ENCODE measurements at places on chromosomes 11 and 22. TPM values are rescaled to one million over a fixed set of nuclear protein-coding genes. Genes with fewer than 3 reads are reported as not detected.

DNA sequence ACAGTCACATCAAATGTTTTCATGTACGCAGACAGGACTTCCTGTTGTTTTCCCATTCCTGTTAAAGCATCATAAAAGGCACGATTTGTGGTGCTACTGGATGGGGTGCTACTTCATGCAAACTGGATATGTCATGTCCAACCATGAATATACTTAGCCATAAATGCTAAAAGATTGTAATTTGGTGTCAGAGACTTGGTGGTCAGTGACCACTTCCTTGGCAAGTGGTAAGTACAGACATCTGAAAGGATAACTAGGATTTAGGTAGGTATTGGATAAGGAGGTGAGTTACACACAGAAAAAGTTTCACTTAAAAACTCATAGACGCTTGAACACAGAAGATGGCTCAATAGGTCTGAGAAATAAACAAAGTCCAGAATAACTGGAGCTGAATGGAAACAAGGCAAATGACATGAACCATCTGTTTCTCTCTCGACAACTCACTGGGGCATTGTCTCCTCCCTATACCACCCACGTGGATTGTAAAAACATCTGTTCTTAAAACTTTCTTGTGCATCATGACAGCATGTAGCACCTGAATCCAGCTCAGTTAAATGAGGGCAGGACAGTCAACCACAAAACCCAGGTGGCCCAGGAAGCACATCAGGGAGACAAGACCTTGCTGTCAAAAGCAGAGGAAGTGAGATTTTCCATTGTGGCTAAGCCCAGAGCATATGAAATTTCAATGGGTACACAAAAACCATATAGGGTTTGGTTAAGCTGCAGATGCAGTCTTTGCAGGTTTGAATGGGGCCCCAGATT lies 22.1 kb upstream of the IGLL5 start:
- DNase-seq = peak; percentile 66

DNA sequence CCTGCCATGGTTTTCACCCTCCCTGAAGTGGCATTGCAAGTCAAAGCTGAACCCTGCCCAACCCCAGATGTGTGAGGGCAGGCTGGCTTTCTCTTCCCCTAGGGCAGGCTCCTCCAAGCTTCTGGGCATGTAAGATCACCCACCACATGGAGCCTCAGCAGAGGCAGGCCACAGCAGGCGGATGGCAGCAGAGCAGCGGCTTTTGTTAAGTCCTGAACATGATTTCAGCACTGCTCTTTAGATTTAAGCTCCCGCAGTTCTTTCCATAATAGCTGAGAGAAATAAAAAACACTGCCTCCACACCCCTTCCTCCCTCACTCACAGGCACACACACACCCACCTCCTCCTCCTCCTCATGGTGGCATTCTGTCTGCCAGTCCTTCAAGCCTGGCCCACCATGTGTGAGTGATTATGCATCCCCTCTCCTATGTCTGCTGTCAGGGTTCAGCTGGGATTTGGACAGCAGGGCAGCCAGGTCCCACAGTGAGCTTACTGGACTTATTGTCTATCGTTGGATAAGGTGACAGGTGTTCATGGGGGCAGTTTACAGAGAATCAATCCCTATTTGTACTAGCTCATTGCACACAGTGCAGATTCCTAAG lies 5.0 kb upstream of the NTM start:
- DNase-seq = no peak

The GSTT2B gene
- not detected for total RNA-seq

DNA sequence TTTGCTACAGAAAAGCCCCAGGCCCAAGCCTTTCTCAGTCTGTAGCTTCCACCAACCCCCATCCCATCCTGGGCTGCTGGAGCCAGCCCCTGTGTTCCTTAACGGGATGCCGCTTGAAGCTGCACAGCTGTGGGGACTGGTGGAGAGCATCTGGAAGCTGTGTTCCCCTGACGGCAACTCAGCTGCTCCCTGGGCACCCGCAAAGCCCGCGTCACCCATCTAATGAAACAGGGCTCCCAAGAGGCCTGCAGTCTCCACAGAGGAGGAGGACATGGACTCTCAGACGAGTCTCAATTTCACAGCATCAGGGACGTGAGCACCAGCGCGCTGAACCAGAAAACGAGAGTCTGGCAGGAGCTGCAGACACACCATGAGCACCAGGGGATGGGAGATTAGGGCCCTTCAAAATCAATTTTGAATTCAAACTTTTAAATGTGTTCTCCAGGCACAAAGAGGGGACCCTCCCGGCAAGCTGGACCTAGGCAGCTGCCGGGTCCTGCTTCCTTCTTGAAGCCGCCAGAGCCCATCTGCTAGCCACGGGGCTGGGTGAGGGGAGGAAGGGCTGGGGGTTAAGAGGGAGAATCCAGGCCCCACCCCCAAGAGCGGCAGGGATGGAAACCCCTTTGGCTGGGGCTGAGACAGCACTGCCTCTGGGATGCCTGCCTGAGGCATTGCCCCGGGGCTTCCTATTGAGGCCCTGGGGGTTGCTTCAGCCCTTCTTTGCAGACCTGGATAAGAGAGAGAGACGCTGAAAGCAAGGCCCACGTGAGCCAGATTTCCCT lies 21.0 kb downstream of the LMO1 start:
- DNase-seq = no peak

DNA sequence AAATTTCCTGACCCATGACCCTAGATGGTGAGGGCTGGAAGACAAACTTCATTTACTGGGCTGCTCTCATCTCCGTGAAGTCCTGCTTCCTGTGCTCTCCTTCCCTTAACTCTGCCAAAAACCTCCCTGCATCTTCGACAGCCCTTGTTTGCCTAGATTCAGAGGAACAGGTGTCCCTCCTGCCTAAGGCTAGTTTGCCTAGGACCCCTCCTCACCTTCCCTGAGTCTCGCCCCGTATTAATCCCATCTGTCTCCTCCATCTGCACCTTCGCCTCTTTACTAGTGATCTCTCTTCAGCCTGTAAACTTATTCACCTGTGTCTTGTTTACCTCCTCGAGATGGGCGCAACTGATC lies 33.1 kb downstream of the EIF3F start:
- DNase-seq = no peak

The OR6A2 gene
- total RNA-seq = 0.25 TPM

DNA sequence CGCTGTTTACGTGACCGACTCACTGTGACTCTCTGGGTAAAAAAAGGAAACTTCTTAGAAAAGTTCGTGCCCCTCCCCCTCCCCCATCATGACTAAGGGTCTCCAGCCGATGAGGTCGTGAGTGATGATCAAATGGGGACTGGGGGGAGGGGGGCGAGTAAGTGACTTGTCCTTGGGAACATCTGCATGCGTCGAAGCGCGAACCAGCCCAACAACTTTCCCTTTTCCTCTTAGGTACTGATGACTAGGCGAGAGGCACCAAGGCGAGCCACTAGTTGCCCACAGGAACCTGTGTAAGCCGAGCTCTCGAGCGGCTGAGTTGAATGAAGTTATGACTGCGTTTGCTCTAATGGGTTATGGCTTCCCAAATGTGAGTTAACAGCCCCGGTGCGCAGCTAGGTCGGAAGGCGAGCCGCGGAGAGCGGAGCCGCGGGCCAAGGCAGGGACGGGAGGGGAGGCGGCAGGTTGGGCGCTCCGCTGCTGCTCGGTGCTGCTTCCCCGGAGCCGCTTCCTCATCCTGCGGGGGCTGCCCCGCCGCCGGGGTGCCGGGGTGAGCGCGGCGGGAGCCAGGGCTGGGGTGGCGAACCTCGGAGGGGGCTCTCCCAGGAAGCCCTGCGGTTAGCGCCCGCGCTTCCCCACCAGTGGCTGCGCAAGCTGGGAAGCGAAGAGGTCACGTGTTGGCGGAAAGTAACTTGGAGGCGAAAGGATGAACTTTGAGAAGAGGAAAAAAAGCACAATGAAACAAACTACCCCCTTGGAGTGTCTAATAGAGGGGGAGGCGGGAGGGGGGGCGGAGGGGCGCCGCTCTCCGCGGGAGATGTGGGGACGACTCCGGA lies 22.1 kb upstream of the BDNF start:
- peak; percentile 53 for DNase-seq

The IL10RA gene
- 57.1 TPM for total RNA-seq

DNA sequence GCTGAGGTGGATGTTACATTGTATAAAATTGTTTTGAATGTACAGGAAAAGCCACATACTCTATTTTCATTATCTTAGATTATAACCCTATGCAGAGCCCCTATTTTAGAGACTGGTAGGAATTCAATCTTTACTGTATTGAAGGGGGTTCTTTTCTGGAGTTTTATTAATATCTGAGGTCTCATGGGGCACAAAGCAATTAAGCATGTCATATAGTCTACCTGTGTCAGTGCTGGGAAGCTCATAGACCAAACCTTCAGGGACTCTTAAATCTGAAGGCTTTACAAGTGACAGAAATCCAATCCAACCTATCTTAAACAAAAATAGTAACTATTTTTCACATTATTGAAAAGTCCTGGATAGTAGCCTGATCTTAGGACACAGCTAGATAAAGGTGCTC lies 733.7 kb downstream of the NELL1 start:
- DNase-seq = no peak

- no peak for DNase-seq
These were observed 13.6 kb upstream of the TMEM216 start for GRCh38 chr11:61378713-61379313.

- DNase-seq = peak; percentile 14
These were observed 16.2 kb upstream of the RRAS2 start for GRCh38 chr11:14374922-14375830.

GRCh38 chr11:12160680-12161079 lies 50.3 kb downstream of the MICAL2 start:
- DNase-seq = no peak

The CYTH4 gene
- total RNA-seq = 33.1 TPM

DNA sequence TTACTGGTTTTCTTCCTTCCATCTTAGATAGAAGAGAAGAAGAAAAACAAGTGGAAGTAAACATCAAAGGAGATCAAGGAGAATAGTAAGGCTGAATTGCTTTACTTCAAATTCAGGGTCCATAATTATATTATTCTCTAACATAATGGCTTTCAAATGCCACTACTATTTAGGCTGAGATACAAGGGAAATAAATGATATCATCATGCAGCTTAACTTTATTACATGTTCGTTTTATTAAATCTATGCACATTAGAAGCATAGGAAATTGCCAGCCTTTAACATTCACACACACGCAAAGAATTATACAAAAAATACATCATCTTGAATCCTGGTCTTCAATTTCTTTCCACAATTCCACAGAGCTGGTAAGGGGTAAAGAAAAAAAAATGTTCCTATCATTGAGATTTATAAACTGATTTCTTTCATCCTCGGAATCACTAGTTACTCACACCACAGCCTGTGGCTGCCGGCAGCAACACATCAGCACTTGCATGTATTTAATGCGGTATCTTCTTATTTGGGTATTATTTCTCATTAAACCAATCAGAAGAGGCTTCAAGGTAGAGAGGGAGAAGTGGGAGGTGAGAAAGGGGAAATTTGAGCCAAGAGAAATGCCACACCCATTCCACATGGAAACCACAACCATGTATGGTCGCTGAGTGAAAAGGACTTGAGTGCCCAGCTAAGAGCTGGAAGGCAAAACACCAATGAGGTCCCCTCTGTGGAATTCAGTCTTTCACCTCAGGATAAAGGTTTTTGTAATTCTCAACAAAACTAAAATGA lies 26.3 kb downstream of the SYTL2 start:
- DNase-seq = no peak

- DNase-seq = no peak
These were observed 38.0 kb downstream of the MRGPRD start for GRCh38 chr11:68942751-68943271.

DNA sequence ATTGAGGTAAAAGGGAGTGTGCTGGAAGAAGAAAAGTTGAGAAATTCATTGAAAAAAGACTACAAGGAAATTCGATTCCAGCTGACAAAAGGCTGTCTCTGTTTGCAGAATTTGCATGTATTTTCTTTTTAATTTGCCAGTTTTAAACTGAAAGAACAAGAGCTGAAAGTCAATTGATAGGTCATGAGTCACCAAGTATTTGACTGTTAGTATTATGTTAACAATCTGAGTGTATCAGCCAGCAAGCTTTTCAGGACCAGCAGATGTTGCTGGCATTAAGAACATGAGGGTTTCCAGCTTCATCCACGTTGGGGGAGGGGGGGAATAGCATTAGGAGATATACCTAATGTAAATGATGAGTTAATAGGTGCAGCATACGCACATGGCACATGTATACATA lies 726.7 kb downstream of the METTL15 start:
- no peak for DNase-seq

The PSMA1 gene
- total RNA-seq = 231 TPM

GRCh38 chr11:69491071-69492031 lies 9.9 kb downstream of the LINC01488 start:
- DNase-seq = no peak

DNA sequence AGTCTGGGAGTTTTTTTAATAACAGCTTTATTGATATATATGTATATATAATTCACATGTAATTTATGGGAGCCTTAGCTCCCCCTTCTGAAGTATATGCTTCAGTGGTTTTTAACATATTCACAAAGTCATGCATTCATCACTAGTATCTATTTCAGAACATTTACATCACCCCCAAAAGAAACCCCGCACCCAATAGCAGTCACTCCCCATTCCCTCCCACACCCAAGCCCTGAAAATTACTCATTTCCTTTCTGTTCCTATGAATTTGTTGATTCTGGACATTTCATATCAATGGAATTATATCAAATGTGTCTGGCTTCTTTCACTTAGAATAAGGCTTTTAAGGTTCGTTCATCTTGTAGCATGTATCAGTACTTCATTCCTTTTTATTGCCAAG lies 35.6 kb upstream of the SYT7 start:
- DNase-seq = no peak

DNA sequence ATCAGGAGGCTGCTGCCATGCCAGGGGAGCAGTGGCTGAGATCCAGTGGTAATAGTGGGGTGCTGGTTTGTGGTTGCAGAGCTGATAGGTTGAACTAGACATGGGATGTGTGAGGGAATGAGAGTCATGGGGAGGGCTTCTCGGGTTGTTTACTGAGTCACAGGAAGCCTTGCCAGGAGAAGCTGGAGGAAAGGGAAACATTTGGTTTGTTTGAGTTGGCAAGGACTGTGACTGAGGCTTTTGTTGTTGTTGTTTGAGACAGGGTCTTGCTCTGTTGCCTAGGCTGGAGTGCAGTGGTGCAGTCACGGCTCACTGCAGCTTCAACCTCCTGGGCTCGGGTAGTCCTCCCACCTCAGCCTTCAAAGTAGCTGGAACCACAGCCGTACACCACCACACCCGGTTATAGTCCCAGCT lies 49.3 kb downstream of the CABIN1 start:
- no peak for DNase-seq

The LDHAL6A gene
- total RNA-seq = not detected

The POLR2L gene
- 79.4 TPM for total RNA-seq
